Stimulated activated CD4-positive, alpha-beta T cell treated with anti-CD3 and anti-CD28 coated beads, TNF-alpha, amount 100 ng/mL, for 24 hours (primary cell): ENCODE measurements at places on chromosomes 5 and 9.

- DNase-seq: no peak
These were observed 20.8 kb downstream of the LHFPL2 start for GRCh38 chr5:78627766-78628165.

DNA sequence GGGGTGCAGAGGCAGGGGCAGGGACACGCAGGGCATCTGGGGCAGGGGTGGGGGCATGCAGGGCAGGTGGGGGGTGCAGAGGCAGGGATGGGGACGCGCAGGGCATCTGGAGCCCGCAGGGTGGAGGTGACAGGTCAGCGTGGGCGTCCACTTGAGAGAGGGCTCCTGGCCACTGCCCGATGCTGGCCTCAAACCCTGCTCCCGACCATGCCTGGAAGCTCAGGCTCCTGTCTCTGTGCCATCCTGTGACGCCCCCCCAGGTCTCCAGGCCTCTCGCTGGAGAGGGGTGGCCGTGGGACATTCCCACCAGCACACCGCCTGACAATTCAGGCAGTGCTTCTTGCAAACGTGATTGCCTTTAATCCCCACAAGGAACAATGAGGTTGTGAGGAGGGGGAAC is 33.0 kb downstream of the ZDHHC11B start:
- no peak for DNase-seq

DNA sequence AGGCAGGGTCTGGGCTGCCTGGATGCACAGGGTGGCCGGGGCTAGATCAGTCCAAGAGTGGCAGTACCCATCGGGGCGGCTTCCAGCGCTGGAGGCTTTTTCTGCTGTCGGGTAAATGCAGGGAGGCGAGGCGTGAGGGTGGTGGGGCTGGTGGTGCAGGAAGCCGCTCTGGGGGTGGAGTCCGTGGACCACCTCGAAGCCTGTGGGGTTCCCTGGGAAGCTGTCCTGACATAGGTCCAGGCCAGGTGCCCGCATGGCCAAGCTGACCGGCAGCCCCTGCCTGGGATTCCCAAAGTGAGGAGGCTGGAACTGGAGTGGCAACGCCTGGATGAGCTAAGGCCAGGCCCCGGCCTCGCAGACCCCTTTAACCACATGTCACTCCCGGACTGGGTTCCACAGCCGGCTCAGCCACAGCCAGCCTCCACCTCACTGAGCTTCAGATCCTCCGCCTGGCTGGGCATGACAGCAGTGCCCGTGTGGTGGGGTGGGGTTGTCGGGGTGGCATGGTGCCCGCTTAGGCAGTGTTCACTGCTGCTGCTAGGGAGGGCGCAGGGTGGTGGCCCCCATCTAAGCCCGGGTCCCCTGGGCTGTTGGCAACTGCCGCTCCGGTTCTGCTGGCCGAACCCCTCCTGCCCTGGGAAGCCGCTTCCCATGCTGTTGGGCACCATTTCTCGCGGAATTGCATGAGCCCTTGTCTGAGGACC is 1.4 kb upstream of the QRFP start:
- no peak for DNase-seq

- no peak for DNase-seq
These were observed 1.5 kb downstream of the FCN1 start for GRCh38 chr9:134916161-134916665.

GRCh38 chr5:126624534-126624933 is 23.8 kb downstream of the PHAX start:
- no peak for DNase-seq

DNA sequence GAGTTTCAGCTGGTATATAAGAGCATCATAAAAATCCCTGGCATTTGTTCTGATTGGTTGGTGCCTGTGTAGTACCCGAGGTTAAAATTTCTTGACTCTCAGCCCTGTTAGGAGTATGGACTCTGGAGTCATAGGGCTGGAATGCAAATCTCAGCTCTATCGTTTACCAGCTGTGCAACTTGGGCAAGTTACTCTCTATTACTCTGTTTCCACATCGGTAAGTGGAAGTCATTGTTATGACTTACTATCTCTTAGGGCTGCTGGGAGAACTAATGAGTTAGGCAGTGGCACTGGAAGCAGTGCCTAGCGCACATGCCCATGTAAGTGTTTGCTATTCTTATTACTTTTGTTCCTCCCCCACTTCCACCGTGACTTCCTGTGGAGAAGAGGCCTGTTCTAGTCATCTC is 141.6 kb downstream of the BOD1 start:
- no peak for DNase-seq

DNA sequence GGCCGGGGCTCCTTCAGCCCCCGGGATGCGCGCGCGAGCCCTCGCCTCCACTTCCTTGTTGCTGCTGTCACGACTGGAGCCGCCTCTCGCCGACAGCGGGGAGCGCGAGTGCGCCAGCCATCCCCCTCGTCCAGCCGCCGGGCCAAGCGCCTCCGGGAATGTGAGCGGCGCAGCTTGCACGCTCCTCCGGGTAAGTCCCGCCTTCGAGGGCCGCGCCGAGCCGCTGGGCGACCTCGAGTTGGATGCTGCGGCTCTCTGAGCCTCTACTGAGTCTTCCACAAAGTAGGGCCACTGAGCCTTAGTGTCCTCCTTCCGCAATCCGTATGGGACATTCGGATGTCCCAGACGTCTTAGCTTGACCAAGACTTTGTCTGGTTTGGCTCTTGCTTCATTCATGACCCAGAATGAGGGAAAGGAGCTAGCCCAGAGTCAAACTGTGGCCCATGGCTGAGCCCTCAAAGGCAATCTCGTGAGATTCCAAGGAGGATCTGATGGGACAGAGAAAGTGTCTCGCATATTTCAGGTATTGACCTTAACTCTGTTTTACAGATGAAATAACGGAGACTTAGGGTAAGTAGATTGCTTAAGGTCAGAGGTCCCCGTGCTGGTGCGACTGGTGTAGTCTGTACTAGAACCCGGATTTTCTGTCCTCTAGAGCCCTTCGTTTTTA is 586 bp downstream of the HMGXB3 start:
- no peak for DNase-seq

- DNase-seq: no peak
These were observed 66.4 kb downstream of the MACROH2A1 start for GRCh38 chr5:135332519-135333150.
